Activated T-cell treated with anti-CD3 and anti-CD28 coated beads, Interleukin-2, amount 50 U/mL, for 4 hours (primary cell): ENCODE measurements at places on chromosomes 6 and 20. TPM values are rescaled to one million over a fixed set of nuclear protein-coding genes. Genes with fewer than 3 reads are reported as not detected.

Gene SRMS
- total RNA-seq: not detected

Gene GUCA1A
- not detected for total RNA-seq

Gene FOXC1
- total RNA-seq: 0.08 TPM

Gene FHL5
- total RNA-seq: not detected
